ENCODE measurements at places on chromosomes 4 and X.

GRCh38 chr4:185384930-185385331 lies 10.8 kb downstream of the LRP2BP start:
- H3K27me3 ChIP-seq: no peaks in the 10 kb centered on the region
- no peaks in the 10 kb centered on the region for H3K4me1 ChIP-seq
- H3K27ac ChIP-seq: no peak overlapping the region
- no peak for DNase-seq
- H3K36me3 ChIP-seq: peaks cover 5% of the 10 kb centered on the region

GRCh38 chrX:37922928-37923327 lies 75.6 kb upstream of the DYNLT3 start:
- H3K4me1 ChIP-seq: no peaks in the 10 kb centered on the region
- no peak overlapping the region for H3K27ac ChIP-seq
- H3K27me3 ChIP-seq: no peaks in the 10 kb centered on the region
- no peak overlapping the region for H3K4me3 ChIP-seq

- H3K27me3 ChIP-seq: no peaks in the 10 kb centered on the region
- H3K36me3 ChIP-seq: no peaks in the 10 kb centered on the region
- no peak overlapping the region for H3K27ac ChIP-seq
These were observed 158.2 kb upstream of the DDIT4L start for GRCh38 chr4:100348473-100348872.

DNA sequence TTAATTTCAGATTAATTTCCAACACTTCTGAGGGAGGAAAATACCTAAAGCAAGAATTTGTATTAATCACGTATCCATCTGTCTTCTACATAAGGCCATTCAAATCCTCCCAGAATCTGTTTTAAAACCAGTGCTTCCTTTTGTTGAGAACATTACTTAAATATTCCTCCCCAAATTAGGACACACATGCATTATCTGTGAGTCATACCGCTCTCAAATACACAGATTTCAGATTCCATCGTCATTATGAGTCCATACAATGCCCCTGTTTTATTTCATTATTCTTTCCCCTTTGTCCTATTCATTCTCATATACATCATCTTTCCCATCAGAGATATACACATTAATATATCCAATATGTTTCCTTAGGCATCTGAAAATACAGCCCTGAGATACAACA lies 57.3 kb upstream of the PRSS12 start:
- H3K27me3 ChIP-seq: no peaks in the 10 kb centered on the region
- H3K4me3 ChIP-seq: no peak overlapping the region
- DNase-seq: no peak

- no peak overlapping the region for H3K4me3 ChIP-seq
- no peaks in the 10 kb centered on the region for H3K36me3 ChIP-seq
- no peaks in the 10 kb centered on the region for H3K4me1 ChIP-seq
These were observed 118.7 kb upstream of the ANXA3 start for GRCh38 chr4:78432896-78433295.

Measured in spinal cord (tissue), 10 donors.